ENCODE measurements at places on chromosomes 11 and 22.

GRCh38 chr11:74636630-74637184, 44.3 kb downstream of the POLD3 start:
- ATAC-seq: no peak

- ATAC-seq: no peak
Observed at GRCh38 chr22:47879346-47879745, 1116.9 kb downstream of the TBC1D22A start.

GRCh38 chr11:82996966-82997606, 74.6 kb downstream of the RAB30 start:
- peak; percentile 95 for ATAC-seq

DNA sequence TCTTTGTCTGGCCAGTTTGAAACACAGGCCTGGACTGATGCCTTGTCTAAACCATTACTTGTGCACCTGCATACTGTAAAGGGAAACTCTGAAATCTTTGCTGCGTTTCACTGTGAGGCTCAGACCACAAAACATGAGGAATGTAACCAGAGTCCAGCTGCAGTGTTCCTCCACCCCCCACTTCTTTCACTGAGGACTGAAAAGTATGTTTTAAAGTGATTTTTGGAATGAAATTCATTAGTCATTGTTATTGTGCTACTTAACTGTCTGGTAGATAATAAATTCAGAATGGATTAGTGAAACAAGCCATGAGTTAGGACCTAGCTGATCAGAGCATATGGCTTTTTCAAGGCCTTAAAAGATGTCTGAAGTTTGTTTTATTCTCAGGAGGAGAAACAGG, 181.2 kb downstream of the WNT11 start:
- no peak for ATAC-seq

DNA sequence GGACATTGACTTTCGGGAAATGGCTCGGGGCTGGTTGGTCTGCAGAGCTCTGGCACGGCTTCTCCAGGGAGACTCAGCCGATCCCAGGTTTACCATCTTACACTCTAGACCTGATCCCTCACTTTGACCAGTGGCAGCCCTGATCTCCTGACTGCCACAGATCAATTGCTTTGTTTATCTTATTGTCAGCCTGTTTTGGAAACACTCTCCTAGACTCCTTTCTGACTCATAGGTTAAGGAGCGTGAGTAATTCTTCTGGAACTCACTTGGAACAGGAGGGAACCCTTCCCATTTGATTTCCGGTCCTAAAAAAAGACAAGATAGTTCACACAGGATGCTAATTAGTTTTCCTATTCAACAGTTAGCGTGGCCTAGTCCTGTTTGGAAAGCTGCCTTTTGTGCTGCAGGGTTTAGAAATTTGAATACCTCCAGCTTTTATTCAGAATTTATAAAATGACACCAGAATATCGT, 16.0 kb upstream of the BMAL1 start:
- ATAC-seq: no peak

DNA sequence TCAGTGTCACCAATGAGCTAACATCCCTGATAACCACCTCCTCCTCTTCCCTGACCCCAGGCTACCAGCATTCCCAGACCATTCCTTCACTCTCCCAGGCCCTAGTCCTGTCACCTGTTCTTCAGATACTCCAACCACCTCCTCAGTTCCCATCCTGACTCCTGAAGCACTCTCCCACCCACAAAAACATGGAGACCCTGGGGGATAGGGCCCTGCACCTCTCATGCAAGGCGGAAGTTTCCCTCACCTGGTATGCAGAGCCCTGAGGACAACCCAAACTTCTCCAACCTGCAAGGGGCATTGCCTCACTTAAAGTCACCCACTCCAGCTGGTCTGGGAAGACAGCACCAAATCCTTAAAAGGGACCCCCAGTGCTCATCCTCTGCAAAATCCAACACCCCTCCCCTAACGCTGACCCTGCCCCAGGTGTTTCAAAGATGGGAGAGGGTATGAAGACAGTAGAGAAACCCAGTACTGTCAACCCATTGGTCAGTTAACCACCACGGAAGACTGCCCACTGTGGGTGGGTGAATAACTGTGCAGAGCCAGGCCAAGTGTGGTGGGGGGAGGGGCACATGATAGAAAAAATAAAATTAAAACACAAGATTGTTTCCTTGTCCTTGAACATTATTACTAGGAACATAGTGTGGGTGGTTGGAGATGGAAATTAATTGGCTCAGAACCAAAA, 1.4 kb downstream of the TNKS1BP1 start:
- no peak for ATAC-seq

GRCh38 chr11:94664346-94664745, 97.2 kb downstream of the PIWIL4 start:
- no peak for ATAC-seq

GRCh38 chr11:116217006-116217405, 555.8 kb downstream of the BUD13 start:
- no peak for ATAC-seq

- no peak for ATAC-seq
Observed at GRCh38 chr11:31102875-31103274, 266.7 kb downstream of the DCDC1 start.

DNA sequence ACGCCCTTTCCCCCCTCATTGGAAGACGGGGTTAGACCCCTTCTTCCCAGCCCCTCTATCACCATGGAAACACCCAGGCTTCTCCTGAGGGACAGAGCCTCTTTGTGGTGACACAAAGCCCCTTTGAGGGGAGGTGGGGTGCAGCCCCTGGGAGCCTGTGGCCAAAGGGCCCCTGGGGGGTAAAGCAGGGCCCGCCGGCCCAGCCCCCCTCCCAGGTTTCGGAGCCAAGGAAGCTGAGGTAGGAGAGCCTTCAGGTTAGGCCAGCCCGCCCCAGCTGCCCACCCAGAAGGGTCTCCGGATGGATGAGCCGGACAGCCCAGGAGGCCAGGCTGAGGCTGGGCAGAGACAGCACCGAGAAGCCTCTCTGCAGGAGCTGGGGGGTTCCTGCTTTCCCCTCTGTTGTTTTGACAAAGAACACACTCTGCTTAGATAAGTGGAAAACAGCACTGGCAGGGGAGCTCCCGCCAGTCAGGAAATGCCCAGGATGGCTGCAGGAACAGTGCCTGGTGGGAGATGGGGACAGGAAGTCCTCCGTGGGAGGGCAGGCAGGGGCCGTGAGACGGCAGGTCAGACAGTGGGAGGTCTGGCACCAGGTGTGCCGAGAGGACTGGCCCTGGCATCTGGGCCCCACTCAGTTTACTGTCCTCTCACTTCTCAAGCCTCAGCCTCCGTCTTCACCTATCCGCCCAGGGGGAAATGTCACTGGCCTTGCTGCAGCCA, 18.2 kb downstream of the ARVCF start:
- no peak for ATAC-seq

DNA sequence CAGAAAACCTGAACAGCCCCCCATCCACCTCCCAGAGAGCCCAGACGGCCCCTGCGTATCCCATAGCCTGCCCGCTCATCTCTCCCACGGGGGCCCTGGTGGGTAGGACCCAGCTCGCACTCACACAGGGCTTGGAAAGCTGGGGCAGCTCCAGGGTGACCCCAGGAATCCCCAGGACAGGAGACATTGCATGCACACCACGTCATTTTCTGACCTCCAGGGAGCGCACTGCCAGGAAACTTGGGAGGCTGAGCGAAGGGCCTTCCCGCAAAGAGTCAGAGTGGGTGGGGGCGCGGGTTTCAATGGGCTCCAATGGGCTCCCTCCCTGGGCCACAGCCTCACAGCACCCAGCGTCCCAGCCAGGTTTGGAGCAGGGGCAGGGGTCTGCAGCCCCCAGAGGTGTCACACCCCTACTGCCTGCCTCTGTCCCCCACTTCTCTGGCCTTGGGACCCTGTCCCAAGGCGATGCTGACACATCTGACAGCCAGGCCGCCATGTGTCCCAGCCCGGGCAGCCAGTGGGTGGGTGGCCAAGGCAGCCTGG, 8.2 kb upstream of the SYT8 start:
- no peak for ATAC-seq

- no peak for ATAC-seq
Observed at GRCh38 chr22:46800102-46800857, 37.8 kb downstream of the TBC1D22A start.

DNA sequence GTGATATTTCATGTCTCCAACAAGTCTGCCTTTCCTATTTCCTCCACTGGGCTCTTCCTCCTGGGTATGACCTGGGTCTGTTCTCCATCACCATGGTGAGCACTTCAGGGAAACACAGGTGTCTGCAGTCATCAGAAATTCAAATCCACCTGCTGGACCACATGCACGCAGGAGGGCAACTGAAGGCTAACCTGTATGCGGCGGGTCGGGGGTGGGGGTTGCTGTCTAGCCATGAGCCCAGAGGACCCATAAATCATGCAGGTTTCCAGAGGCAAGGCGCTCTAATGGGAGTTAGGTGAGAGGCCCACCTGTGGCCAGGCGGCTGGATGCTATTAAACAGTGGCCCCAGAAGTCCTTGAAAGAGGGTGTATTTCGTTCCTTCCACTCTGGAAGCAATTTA, 11.1 kb upstream of the PAMR1 start:
- ATAC-seq: no peak

DNA sequence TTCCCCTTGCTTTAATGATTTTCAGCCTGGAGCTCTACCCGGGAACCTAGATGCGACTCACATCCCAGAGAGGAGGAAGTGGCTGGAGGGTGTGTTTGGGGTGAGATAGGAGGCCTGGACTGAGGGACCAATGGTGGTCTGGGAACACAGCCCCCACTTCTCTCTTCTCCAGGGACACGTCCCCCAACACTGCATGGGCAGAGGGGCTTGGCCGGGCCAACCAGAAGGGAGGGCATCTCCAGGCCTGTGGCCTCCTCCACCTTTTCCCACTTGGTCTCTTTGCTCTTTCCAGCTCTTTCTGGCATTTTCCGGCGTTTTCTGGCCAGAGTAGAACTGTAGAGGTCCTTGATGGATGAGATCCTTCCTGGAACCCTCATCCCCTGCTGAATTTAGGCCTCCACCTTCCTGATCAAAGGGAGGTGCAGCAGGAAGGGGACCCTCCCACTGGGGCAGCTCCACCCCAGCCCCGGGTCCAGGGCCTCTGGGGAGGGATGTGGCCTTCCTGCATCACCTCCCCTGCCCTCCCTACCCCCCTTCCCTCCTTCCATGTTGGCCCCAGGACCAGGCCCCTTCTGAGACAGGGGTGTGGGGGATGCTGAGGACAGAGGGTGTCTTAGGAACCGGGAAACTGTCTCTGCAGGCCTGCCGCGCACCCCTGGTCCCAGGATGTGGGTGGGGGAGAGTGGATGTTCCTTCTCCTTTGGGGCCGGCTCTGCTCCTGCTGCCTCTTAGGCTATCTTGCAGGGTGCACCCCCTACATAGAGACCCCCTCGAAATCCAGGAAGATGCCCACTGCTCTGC, 24.4 kb downstream of the MRGPRG start:
- ATAC-seq: no peak

- no peak for ATAC-seq
Observed at GRCh38 chr11:134818516-134818915, 406.5 kb upstream of the B3GAT1 start.

GRCh38 chr11:10309163-10310093, 4.6 kb downstream of the ADM start:
- ATAC-seq: no peak

All from stimulated activated memory B cell treated with anti-CD40 and anti-IgM and Interleukin-4, amounts not matched to agents 10 μg/mL and 1 μg/mL and 100 μg/mL, for 72 hours (primary cell).